Stimulated activated CD8-positive, alpha-beta memory T cell treated with anti-CD3 and anti-CD28 coated beads, Interleukin-4, amount 100 ng/mL, for 1 hour (primary cell): ENCODE measurements at places on chromosomes 4 and X.

DNA sequence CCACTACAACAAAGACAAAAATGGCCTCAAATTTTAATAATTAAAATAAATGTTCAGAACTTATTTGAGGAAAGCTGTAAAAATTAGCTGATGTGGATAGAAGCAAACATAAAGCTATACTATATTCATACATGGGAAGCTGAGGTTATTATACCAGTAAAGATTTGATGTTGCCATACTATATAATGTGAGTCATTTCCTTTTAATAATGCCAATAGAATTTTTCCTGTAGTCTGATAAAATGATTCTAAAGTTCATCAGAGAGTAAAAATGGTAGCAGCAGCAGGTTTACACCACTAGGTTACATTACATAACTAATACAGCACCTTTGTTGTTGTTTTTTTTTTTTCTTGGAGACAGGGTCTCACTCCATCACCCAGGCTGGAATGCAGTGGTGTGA is 45.5 kb upstream of the CYP2U1 start:
- DNase-seq: no peak

DNA sequence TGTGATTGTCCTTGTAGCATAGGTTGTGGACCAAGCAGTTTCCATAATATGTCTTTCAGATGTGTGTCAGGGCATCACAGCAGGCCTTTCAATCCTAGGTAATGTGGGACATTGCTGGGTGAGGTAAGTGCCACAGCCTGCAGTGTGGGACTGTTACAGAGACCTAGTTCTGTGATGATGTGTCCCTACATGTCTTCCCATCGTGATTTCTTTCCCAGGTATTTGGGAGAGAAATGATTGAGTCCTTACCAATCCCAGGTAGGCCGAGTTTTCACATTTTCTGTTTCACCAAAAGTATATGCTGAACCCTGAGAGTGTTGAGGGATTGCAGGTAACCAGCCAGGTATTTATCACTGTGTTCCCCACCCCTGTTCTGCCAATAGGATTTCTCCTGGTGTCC is 10.6 kb upstream of the ATXN3L start:
- DNase-seq: no peak

GRCh38 chr4:157018920-157019490 is 47.4 kb upstream of the PDGFC start:
- no peak for DNase-seq

- DNase-seq: no peak
Observed at GRCh38 chr4:38914854-38915253, 47.2 kb downstream of the FAM114A1 start.

DNA sequence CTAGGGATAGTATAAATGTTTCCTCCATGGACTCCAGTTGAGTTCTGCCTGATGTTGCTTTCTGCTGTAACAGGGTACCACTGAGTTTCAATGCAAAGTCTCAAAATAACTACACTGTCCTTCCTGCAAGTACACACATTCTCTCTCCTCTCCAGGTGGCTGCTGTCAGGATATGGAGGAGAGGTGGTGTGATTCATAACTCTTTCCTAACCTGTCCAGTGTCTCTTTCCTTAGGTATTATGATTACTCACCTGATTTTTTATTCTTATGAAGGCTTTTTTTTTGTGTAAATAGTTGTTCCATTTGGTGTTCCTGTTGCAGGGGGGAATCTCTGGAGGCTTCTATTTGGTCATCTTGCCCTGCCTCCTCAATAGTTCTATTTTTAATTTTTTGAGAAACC is 39.8 kb upstream of the POF1B start:
- no peak for DNase-seq

DNA sequence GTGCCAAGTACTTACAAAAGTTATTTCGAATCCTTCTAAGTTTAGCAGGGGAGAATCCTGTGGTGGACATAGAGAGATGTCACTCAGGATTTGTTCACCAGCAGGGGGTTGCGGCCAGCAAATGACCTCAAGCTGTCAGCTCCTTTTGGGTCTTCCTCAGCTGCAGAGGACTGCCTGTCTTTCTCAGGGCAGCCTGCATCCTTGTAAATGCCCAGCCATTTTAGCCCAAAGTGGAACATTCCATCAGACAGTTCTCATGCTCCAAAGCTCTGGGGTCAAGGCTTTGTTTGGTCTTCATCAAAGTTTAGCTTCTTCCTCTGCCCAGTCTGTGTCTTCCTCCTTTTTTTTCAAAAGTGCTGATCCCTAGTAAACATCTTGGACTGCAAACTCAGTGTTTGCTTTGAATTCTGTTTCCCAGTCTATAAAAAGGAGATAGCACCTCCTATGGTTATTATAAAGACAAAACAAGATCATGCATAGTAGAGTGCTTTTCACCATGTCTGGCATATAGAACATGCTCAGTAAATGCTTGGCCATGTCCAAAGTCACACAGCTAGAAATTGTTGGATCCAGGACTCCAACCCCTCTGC is 156.4 kb upstream of the GATB start:
- DNase-seq: no peak

DNA sequence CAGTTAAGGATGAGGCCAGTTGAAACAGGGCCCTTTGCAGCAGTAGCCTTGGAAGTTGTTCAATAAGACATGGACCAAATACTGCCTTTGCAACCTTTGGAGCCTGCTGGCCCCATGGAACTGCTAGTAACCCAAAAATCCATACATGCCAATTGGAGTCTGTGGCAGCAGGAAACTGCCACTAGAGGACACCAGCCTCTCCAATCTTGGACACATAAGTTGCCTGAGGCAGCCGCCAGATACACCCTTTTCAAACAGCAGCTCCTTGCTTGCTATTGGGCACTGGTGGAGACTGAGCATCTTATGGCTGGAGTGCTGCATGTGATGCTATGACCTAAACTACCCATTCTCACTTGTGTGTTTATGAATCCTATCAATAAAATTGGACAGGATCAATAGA is 14.8 kb upstream of the LAP3 start:
- no peak for DNase-seq

- no peak for DNase-seq
Observed at GRCh38 chr4:159014859-159015258, 88.0 kb upstream of the RAPGEF2 start.

GRCh38 chrX:82218361-82218760 is 1016.5 kb downstream of the SH3BGRL start:
- no peak for DNase-seq

DNA sequence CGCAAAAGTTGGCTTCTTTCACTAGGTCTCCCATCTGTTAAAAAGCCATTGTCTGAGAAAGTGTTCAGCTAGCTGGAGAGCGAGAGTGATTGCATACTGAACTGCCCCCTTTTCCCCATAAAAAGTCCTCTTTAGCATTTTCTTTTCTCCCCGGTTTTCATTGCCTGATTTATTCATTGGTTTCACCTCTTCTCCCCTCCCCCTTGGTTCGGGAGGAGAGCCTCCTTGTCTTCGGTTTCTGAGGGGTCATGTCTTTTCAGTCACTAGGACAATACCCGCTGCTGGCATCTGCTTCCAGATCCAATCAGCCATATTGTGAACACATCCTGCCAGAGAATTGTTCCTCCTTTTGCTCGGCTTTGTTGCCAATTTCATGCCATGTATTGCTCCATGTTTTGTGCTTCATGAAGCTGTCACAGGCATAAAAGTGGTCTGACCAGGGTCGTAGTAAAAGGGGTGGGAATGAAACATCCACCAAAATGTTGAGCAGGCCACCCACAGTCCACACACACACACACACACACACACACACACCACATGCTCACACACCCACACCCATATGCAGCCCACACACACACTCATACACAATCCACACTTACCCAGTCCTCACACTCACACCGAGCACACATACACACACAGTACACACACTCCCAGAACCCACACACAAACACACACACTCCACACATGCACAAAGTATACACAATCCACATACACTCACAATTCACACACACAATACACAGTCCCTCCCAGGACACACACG is 136.0 kb downstream of the NKX6-1 start:
- DNase-seq: no peak

- DNase-seq: no peak
Observed at GRCh38 chr4:170124406-170124805, 34.6 kb upstream of the AADAT start.

DNA sequence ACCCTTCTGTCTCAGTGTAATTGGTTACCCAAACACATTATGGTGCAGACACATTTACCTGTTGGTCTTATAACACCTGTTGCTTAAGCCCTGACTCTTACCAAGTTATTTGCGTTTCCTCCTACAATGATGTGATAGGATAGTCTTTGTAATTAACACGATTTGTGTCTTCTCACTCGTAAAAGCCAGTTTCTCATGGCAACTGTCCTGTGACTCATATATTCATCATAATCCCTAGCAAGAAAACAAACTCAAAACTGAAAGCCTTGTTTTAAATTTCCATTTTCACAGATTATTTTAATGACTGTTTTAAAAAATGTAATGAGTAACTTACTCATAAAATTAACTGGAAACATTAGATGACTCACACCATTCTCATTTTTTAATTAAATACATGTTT is 495.2 kb downstream of the NLGN4X start:
- no peak for DNase-seq

DNA sequence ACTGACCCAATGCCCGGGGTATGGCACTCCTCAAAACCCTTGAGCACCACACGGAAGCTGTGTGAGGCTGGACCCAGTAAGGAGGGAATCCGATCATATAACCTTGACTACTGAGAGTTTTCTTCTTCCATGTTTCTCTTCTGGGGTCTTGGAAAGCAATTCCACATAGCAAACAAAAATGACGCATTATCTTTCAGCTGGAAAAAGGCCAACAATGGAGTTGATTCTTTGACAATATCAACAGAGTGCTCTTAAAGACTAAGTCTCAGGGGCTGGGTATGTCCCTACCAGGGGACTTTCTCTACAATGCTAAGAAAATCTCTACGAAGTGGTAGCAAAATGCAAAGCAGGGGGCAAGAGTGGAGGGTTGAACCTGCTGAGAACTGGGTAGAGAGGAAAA is 188.6 kb downstream of the NSUN7 start:
- DNase-seq: no peak

GRCh38 chr4:150332086-150332485 is 249.9 kb upstream of the MAB21L2 start:
- DNase-seq: no peak

DNA sequence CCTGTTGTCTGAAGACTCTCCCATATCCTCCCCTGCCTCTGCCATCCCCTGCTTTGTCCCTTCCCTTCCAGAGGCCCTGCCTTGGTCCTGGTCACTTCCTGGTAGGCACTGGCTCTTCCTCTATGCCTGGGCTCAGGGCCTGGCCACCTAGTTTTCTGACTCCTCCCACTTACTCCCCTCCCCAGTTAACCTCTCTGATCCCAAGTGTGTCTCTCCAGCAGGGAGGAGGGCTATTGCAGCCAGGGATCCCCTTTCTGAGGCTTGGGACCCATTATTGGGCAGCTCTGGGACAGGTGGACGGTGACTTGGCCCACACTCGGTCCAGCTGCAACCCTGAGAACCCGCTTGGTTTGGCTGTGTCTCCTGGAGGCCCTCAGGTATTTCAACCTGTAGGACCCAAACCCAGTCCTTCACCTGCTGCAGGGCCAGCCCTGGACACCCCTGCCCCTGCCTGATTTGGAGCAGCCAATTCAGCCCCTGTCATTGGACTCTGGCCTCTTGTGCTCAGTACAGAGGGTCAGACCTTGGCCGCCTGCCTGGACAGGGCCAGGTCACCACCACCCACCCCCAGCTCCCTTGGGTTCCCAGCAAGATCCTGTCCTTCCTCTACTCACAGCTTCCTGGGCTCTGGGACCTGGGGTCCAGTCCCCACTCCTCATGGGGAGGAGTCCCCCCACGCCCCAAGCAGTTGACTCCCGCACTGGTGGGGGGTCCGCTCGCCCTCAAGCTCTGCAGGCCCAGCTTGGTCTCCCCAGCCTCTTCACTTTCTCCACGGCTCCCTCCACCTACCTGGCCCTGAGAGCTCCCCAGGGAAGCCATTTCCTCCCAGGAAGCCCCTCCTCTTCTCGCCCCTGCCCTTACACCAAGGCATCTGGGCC is 1.1 kb upstream of the SH3BP2 start:
- no peak for DNase-seq

DNA sequence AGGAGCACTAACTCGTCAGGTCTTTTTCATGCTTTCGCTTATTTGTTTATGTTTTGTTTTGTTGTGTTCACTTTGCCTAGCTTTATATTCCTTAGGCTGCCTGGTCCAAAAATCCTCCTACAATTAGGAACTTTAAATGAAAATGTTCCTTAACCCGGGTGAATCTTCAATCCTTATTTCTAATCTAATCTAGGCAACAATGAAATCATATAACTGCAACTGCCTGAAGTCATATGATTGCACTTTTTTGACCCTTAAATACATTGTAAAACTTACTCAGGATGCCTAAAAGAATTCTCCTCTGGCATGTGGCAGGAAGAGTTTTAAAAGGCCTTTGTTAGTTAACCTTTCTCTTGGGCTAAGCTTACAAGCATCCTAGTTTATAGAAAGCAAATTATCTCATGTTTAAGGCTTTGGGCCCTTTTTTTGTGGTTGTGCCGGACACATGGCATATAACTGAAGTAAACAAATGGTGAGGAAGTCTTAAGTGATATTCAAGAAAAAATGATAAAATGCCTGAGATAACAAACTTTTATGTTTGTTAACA is 279.4 kb downstream of the FAT4 start:
- no peak for DNase-seq

DNA sequence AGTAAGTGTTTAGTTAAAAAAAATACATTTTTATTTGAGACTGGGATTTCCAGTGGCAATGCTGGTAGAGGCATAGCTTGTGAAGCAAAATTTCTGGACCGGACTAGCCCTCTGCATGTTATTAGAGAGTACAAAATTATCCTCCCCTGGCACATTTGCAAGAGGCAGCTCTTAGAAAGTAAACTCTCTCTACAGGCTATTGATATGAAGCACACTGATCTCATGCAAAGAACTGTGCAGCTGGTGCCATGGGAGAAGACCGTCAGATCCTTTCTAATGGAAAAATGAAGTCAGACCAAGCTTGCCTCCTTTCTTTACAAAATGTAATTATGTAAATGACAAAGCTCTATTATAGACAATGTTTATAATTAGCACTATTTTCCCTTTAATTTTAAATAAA is 2717.2 kb downstream of the PCDH7 start:
- no peak for DNase-seq

GRCh38 chr4:121379276-121379675 is 1.5 kb downstream of the QRFPR start:
- no peak for DNase-seq

GRCh38 chrX:50211510-50211909 is 6.9 kb downstream of the CCNB3 start:
- DNase-seq: no peak

- no peak for DNase-seq
Observed at GRCh38 chr4:147958489-147959065, 226.7 kb downstream of the ARHGAP10 start.

- DNase-seq: peak; percentile 23
Observed at GRCh38 chrX:124736553-124737270, 390.3 kb downstream of the SH2D1A start.
